Astrocyte of the cerebellum (primary cell): ENCODE measurements at places on chromosomes 3 and 15.

DNA sequence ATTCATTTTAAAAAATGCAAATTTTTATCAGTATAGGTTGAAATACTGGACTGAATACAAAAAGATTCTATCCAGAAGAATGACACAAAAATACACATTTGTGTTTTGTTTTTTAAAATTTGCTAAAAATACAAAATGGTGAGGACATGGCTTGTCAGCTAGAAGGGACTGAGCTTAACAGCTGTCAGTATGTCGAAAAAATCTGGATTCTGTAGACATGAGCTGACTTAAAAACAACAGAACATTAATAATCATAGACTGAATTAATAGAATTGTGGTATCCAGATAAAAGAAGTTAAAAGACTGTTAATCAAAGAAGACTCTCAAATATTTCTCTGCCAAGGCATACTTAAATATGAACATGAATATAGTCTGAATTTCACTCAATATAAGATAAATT lies 244.9 kb upstream of the CBLB start:
- no peak for DNase-seq

- DNase-seq, result no peak
These were observed 78.5 kb upstream of the FBN1 start for GRCh38 chr15:48723969-48724368.

- no peak for DNase-seq
These were observed 14.5 kb downstream of the TERB2 start for GRCh38 chr15:44971036-44971435.

GRCh38 chr15:52095597-52096262 lies 16.8 kb downstream of the BCL2L10 start:
- peak; percentile 70 for DNase-seq

GRCh38 chr15:99146661-99147060 lies 41.8 kb downstream of the SYNM start:
- DNase-seq, result no peak

GRCh38 chr3:110243081-110243480 lies 828.5 kb upstream of the NECTIN3 start:
- DNase-seq, result no peak

- DNase-seq, result peak; percentile 88
These were observed 67.2 kb upstream of the TP63 start for GRCh38 chr3:189563853-189564563.

DNA sequence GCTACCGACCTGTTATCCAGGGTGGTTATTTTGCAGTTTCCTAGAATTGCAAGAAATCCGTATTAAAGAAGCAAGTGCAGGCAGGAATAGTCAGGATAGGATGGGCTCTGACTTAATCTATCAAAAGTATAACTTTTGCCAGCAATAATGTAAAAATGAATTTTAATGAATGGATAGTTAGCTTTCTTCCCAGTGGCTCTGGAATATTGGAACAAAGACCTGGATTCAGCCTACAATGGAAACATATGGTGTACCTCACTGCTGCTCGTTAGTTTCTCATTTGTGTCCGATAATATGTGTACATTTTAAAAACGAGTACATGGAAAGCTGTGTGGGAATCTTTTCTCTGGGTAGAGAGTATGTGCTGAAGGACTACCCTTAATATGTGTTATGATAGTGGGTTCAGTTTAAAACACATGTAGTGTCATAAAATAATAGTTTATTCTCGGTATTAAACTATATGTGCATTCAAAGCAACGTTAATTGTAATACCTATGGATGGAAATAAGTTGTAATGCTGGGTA lies 805 bp downstream of the SERPINI1 start:
- DNase-seq, result no peak

DNA sequence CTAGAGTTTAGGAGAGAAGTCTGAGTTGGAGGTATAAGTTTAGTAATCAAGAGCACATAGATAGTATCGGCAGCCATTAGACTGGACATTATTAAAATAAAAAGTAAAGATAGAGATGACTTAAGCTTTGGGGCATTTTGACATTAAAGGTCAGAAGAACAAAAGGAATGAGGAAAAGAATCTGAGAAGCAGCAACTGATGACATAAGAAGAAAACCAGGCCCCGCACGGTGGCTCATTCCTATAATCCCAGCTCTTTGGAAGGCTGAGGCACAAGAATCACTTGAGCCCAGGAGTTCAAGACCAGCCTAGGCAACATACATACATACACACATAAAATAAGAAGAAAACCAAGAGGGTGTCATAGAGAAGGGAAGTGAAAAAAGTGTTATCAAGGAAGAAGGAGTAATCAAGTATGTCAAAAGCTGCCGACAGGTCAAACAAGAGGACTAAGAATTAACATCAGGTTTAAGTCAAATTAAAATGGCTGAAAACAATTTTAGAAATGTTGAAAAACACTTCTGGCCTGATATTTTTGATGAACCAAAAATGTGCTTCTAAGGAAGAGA lies 38.9 kb downstream of the ACAP2 start:
- no peak for DNase-seq
